Stimulated activated CD8-positive, alpha-beta memory T cell treated with anti-CD3 and anti-CD28 coated beads, Interleukin-15, amount 100 ng/mL, for 24 hours (primary cell): ENCODE measurements at places on chromosomes 1 and 21.

DNA sequence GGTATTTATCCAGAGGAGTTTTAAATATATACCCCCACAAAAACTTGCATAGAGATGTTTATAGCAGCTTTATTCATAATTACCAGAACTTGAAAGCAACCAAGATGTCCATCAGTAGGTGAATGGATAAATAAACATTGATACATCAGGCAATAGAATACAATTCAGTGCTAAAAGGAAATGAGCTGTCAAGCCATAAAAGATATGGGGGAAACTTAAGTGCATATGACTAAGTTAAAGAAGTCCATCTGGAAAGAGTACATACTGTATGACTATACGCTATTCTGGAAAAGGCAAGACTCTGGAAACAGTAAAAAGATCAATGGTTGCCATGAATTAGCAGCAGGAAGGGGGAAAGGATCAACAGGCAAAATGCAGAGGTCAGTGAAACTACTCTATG is 366.7 kb downstream of the HHIPL2 start:
- no peak for DNase-seq

DNA sequence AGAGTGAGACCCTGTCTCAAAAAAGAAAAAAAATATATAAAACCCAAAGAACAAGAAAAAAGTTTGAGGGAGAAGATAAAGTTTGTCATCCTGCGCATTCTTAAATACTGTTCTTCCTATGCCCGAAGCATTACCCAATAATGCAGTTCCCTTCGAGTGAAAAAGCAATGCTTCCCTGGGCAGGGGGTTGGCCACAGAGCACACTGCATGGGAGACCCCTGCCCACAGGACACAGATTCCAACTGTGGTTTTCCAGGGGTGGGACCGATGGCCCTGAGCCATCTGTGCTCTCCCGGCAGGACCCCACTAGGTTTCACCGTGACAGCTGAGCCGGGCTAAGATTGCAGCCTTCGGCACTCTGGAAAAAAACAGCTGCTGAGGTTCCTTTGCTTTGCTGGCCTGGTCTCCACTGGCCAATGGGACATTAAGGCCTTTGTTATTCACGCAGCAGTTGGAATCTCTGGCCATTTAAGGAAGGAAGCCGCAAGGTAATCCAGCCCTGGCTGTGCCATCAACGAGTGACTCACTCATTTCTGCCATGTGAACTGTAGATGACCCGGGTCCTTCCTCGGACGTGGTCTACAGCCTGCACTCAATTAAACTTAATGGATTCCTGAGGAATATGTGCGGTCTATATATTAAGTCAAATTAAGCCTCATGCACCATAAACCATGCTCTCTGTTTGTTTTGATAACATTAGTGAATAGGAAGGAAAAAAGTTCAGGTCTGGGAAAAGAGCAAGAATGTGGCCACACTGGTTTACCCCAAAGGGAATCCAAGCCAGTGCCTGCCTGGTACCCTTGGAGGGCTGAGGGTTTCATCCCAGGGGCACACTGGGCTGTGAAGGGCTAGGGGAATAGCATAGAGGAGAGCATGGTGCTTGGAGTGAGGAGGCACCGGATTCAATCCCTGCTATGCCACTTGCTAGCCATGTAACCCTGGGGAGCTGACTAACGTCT is 163.2 kb downstream of the ZBTB18 start:
- DNase-seq, result no peak

DNA sequence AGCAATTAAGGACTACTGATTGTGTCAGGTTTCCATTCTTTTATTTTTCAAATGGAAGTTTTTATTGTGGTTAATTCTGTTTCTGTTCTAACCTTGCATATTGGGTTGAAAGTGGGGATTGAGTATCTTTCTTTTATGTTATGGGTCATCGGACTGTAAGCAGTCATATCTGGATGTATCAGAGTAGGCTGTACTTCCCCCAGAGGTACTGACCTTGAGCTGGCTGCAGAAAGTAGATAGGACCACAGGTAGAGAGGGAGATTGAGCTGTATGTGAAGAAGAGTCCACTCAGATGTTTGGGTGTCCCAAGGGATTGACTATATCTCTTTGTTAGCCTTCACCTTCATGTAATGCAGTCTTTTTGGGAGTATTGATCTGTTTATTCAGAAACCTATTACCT is 20.5 kb upstream of the ALG14 start:
- no peak for DNase-seq

- DNase-seq, result no peak
These were observed 365.1 kb upstream of the VAMP3 start for GRCh38 chr1:7405844-7406500.

GRCh38 chr1:202728951-202729350 is 18.7 kb upstream of the SYT2 start:
- DNase-seq, result no peak

GRCh38 chr1:179779645-179780272 is 36.7 kb downstream of the FAM163A start:
- DNase-seq, result no peak

- DNase-seq, result no peak
These were observed 83.6 kb downstream of the RUNX1 start for GRCh38 chr21:34965200-34966174.
